ENCODE measurements at places on chromosomes 1 and 21.

GRCh38 chr1:117565745-117566455, 39.9 kb upstream of the TENT5C start:
- DNase-seq: no peak

GRCh38 chr1:92968138-92969032, 7.1 kb upstream of the DIPK1A start:
- DNase-seq: no peak

GRCh38 chr21:31665397-31665796, 5.9 kb downstream of the SOD1 start:
- no peak for DNase-seq

DNA sequence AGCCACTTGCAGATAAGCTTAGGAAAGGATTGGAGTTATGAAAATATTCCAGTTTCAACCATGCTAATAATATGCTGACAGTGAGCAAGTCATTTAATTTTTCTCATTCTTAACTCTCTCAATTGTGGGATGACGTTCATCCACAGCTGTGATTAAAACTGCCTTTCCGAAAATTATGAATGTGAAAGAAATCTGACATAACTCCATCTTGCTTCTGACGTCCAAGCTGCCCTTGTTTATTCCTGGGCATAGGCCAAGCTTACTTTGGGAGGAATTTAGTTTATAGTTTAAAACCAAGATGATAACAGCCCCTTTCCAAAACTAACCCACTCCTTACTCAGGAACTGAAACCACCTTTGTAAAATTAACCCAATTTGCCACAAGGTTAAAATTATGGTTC, 11.0 kb upstream of the RGS18 start:
- DNase-seq: no peak

GRCh38 chr21:41823166-41823565, 56.0 kb downstream of the PRDM15 start:
- DNase-seq: no peak

DNA sequence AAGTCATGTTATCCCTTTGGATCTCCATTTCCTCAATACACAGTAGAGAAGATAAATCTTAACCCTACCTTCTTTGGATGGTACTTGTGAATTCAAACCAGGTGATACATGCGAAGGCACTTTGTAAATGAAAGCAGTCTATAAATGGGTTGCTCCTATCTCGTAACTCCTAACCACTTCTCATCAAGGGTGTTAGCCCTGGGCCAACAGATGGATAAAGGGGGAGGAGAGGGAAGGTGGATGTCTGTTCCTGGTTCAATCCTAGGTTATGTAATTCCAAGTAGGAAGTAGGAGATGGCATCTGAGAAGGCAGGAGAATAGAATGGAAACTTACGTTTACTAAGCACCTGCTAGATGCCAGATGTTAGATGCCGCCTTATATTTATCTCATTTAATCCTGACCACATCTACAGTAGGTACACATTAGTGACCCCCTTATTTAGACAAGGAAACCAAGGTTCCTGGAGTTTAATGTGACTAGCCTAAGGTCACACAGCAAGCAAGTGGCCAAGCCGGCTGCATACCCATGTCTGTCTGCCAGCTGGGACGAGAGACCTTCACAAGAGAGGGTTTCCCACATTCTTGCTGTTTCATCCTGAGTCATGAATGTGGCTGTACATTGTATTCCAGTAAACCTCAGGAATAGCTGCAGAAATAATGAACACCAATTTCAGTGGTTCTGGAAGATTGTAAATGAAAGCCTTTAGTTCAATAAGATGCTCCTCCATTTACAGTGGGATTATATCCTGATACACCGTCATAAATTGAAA, 47.7 kb downstream of the ELAVL4 start:
- no peak for DNase-seq

- DNase-seq: no peak
Observed at GRCh38 chr1:4854367-4854766, 200.0 kb downstream of the AJAP1 start.

GRCh38 chr1:36458910-36459309, 5.3 kb downstream of the MRPS15 start:
- no peak for DNase-seq

DNA sequence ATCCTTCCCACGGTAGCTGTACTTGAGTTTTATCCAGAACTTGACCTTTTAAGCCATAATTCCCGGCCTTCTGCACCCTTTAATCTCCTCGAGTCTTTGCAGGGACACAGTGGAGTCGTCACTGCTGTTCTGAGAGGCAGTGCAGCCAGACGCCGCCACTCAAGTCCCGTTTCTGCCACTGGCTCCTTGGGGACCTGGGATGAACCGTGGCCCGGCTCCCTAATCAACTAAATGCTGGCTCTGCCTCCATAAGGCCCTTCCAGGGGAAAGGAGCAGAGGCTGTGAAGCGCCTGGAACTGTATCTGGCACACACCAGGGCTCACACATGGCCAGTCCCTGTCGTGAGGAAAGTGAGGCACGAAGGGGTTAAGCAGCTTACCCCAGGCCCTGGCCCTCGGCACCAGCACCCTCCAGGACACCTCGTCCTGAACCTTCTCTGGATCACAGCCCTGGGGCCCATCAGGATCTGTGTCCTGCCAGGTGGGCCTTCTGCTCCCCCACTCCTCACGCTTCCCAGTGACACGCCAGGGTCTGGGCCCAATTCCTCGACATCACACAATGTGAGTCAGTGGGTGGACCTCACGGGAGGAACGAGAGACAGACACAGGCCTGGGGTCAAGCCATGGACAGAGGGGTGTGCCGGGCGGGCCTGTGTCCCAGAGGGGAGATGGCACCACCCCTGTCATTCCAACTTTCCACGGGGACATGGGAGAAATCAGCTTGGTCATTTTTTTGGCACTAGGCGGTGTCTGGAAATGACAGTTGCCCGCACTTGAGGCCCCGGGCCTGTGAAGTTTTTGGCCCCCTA, 23.5 kb upstream of the C1orf174 start:
- DNase-seq: no peak
